ENCODE measurements at places on chromosomes 6 and 20. TPM values are rescaled to one million over a fixed set of nuclear protein-coding genes. Genes with fewer than 3 reads are reported as not detected.

Gene MCHR2
- total RNA-seq: not detected

DNA sequence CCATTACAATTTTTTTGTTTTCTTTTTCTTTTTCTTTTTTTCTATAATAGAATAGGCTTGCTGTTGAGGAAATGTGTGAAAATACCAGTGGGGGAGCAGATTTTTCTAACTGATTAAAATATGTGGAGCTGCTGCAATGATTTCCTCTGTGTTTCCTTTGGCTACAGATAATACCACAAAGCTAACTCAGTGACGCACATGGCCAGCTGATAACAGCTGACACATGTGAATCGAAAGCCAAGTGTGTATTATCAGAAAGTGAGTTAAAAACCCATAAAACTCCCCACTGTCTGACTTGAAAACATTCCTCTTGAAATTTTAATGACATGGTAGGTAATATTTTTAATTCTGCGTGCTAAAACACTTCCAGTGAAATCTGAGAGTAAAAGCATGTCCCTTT lies 70.8 kb upstream of the AHI1 start:
- peak; percentile 59 for DNase-seq

- DNase-seq: no peak
Observed at GRCh38 chr20:48651271-48651670, 176.5 kb downstream of the PREX1 start.

Gene LYRM4
- total RNA-seq: 39.5 TPM

Gene SLC24A3
- total RNA-seq: not detected

- DNase-seq: no peak
Observed at GRCh38 chr6:143971482-143972205, 36.4 kb downstream of the PLAGL1 start.

GRCh38 chr6:8535519-8535918 lies 100.2 kb upstream of the SLC35B3 start:
- no peak for DNase-seq

DNA sequence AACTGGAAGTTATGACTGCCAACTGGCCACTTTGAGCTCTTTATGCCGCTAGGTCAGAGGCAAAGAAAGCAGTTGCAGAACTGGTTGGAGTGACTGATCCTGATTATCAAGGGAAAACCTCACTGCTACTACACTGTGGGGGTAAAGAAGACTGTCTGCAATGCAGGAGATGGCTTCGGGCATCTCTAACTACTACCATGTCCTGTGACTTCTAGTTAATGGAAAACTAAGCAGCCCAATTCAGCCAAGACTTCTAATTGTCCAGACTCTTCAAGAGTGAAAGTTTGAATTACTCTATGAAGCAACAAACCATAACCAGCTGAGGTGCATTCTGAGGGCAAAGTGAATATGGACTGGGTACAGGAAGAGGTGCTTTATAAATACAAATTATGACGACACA lies 773.6 kb upstream of the SLC35B3 start:
- DNase-seq: no peak

DNA sequence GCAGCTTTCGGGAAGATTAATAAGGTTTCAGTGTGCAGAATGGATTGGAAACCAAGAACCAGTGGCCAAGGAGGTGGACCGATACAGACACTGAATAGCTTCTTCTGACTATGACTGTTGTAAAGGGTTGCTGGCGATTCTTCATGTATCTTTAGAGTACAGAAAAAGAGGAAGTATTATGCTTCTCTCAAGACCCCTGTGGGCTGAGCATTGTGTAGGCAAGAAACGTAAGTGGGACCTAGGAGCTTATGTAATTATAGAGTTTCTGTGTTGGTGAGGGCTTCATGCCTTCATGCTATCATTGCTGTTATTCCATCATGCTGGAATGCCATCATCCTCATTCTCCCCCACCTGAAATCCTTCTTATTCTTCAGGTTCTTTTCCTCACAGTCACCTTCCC lies 105.4 kb upstream of the AKIRIN2 start:
- DNase-seq: no peak

Gene ADIG
- not detected for total RNA-seq

GRCh38 chr6:147561726-147562125 lies 53.2 kb downstream of the SAMD5 start:
- no peak for DNase-seq

GRCh38 chr6:16657768-16658167 lies 103.5 kb downstream of the ATXN1 start:
- no peak for DNase-seq

Gene CDC25B
- total RNA-seq: 64.3 TPM

GRCh38 chr20:10318291-10319024 lies 99.8 kb downstream of the SNAP25 start:
- DNase-seq: no peak

GRCh38 chr6:89402776-89403175 lies 9.3 kb downstream of the RRAGD start:
- no peak for DNase-seq

Gene RIPOR3
- total RNA-seq: not detected

Gene FHL5
- not detected for total RNA-seq

Gene TPX2
- total RNA-seq: 105 TPM

Gene PAK5
- not detected for total RNA-seq

- no peak for DNase-seq
Observed at GRCh38 chr20:13174402-13174801, 46.7 kb upstream of the ISM1 start.

GRCh38 chr6:7147051-7147671 lies 39.4 kb downstream of the RREB1 start:
- DNase-seq: no peak

Gene CYP24A1
- total RNA-seq: 0.12 TPM

- DNase-seq: no peak
Observed at GRCh38 chr20:3995067-3995748, 20.1 kb downstream of the RNF24 start.

DNA sequence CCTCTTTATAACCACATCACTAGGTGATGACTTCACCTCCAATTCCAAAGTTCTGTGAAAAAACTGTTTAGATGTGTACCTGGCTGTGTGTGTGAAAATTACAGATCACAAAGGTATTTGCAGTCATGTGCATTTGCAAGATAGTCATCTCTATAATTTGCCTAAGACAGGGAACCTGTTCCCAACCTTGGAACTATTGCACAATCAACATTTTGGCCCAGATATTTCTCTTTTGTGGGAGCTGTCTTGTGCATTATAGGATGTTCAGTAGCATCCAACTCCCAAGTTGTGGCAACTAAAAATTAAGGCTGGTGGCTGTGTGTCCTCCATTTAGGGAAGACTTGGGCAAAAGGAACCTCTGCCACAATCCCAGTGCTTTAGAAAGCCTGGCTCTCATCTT lies 34.0 kb upstream of the FAM210B start:
- no peak for DNase-seq

Gene TPD52L1
- 107 TPM for total RNA-seq

GRCh38 chr6:1477432-1478090 lies 88.2 kb downstream of the FOXF2 start:
- DNase-seq: peak; percentile 54

Gene LIME1
- total RNA-seq: 7.6 TPM

Gene SMPDL3A
- 2.0 TPM for total RNA-seq

GRCh38 chr6:36847152-36847551 lies 7.9 kb upstream of the CPNE5 start:
- no peak for DNase-seq

DNA sequence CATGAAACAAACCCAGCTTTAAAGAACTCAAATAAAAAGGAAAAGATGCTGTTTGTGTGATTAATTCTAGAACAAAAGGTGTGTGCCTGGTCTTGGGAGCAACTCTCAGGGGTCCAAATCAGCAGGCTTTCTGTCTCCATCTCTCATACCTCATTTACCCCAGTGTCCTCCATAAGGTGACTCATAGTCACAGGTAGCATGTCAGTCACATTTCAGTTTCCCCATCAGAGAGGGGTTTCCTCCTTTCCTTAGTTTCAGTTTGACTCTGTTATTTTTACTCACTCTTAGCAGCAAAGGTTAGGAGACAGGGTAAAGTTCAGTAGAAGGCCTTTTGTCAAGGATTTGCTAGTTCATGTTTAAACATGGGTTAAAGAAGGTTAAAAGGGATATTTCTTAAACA lies 46.2 kb downstream of the OGFRL1 start:
- no peak for DNase-seq

Gene HMGN4
- 84.3 TPM for total RNA-seq

Gene ECI2
- total RNA-seq: 57.4 TPM

- no peak for DNase-seq
Observed at GRCh38 chr6:64123761-64124633, 488.4 kb downstream of the PHF3 start.

Gene MYLK2
- total RNA-seq: 0.10 TPM

Gene BICRAL
- 7.3 TPM for total RNA-seq

- no peak for DNase-seq
Observed at GRCh38 chr6:37569743-37570481, 70.2 kb upstream of the CCDC167 start.

GRCh38 chr6:131937703-131938631 lies 13.2 kb downstream of the CCN2 start:
- DNase-seq: no peak

Gene HLA-A
- total RNA-seq: 660 TPM

Data from NCI-H460 (cell line).